Body of pancreas (tissue), 4 donors: ENCODE measurements at places on chromosomes 4 and X. TPM values are rescaled to one million over a fixed set of nuclear protein-coding genes. Genes with fewer than 3 reads are reported as not detected.

Gene RIBC1
- total RNA-seq = 0.52 TPM

Gene CYTL1
- total RNA-seq = 3.1 TPM

Gene ANTXR2
- 34.6 TPM for total RNA-seq

Gene TSPAN7
- total RNA-seq = 8.6 TPM

Gene PPARGC1A
- 44.8 TPM for total RNA-seq

Gene DKK2
- total RNA-seq = not detected

Gene ARL9
- not detected for total RNA-seq

Gene KIF4A
- not detected for total RNA-seq

- DNase-seq = no peak
Measured at GRCh38 chrX:72430405-72430968, 124.8 kb upstream of the CITED1 start.

DNA sequence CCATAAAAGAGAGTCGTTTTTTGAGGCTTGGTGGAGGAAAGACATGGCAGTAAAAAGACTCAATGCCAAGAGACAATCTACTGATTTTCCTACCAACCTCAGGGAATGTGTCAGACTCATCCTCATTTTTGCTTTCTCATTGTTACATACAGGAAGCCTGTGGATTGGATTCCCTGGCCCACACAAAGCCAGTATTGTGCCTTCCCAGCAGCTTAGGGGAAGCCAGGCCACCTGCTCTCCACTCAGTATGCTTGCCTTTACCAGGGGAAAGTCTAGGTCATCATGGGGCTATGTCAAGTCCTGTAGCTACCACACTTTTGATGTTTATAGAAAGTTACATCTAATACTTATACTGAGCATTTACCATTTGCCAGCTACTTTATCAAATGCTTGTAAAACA, 11.0 kb downstream of the BMX start:
- no peak for DNase-seq

DNA sequence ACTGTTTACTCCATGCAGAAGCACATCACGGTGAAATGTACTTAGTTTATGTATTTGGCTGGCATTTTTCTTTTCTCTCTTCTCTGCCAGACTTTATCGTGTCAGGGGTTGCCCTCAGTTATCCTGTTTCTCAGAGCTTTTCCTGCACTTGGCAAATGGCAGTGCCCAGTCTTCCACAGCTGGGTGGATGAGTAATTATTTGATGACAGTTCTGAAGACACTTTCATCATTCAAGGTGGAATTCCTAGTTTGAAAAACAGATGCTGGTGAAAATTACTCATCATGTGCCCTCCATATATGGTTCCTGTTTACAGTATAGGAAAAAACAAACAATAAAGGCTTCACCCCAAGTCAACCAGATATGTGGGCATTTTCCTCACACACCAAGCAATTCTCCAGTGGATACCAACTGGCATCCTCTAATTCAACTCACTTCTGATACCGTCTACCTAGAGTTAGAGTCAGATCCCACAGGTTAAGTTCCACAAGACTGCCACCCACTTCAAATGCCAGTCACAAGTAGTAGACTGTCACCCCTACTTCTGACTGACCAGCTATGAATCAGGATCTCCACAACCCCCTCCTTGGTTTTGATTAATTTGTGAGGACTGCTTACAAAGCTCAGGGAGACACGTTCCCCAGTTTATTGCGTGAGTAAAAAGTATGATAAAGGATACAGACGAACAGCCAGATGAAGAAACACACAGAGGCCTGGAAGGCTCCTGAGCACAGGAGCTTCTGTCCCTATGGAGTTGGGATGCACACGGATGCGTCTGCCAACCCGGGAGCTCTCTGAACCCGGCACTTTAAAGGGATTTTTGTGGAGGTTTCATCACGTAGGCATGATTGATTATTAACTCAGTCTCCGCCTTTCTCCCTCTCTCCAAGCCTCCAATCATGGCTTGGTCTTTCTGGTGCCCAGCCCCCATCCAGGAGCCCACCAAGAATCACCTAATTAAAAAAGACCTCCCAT, 72.9 kb downstream of the CLDN34 start:
- no peak for DNase-seq

- DNase-seq = no peak
Measured at GRCh38 chr4:24065974-24066373, 176.1 kb upstream of the PPARGC1A start.

- no peak for DNase-seq
Measured at GRCh38 chr4:140070366-140070765, 83.6 kb downstream of the MAML3 start.

DNA sequence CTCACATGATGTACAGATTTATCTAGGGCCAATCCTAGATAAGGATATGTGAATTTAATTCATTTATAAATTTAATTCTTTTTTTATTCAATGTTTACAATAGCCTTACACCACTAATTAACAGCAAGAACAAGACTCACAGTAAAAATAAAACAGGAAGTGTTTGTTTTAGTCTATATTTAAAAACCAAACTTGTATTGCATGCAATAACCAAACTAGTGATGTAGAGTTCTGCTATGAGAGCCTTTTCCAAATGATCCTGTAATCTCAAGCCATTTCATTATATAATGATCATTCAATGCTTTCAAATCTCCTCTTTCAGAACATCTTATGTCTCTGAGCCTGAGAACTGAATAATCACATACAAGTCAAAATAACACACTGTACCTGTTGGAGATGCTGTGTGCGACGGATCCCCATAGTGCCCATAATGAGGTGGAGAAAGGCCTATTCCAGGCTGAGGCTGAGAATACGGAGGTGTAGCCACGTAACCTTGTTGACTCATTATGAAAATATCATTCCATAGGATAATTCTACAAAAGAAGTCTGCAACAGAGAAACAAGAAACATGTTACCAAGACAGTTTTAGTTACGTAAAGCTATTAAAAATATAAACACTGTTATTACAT, 2.6 kb downstream of the SEC24D start:
- no peak for DNase-seq

GRCh38 chr4:116358633-116359222, 726.6 kb downstream of the TRAM1L1 start:
- peak; percentile 84 for DNase-seq

DNA sequence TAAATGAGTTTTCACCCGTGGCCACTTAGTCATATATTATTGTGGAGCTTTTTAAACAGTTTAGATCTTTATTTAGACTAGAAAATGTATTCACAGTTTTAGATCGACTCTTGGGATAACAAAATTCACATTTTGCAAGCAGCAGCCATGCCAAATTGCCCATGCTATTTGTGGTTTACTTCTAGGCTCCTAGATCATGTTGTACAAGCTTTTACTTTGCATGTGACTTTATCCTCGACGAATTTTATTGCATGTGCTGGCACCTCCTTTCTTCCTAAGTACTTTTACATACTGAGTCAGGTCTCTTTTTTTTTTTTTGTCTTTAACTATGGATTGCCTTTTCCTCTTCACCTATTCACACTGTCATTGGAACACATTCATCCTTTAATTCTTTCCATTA, 23.2 kb downstream of the BBS12 start:
- no peak for DNase-seq

- DNase-seq = no peak
Measured at GRCh38 chrX:138034136-138034535, 468.2 kb downstream of the ZIC3 start.

GRCh38 chrX:47189906-47190305, 3.7 kb upstream of the UBA1 start:
- no peak for DNase-seq

DNA sequence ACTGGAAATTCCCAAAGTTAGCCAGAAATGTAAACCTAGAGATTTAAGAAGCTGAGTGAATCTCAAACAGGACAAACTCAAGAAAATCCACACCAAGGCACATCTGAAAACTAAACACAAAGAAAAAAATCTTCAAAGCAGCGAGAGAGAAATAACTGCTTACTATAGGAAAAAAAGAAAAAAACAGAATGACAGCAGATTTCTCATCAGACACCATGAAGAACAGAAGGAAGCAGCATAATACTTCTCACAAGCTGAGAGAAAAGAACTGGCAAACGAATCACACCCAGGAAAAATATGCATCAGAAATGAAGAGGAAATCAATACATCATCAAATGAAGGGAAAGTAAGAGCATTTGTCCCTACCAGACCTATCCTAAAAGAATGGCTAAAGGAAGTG, 236.3 kb upstream of the ADAMTS3 start:
- no peak for DNase-seq

DNA sequence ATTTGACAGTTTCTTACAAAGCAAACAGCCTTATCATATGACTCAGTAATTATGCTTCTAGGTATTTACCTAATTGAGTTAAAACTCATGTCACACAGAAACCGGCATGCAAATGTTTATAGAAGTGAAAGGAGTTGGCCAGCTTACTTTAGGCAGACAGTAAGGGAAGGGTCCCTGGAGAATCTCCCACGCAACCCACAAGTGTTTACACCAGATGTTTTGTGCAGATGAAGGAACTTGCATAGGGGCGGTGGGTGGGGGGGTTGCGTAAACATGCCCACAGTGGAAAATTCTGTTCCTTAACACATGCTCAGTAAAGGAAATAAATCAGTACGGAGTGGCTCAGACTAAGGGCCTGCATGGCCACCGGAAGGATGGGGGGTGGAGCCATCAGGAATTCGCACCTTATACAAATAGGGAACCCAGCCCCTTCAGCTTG, 330.5 kb upstream of the AADAT start:
- DNase-seq = no peak

DNA sequence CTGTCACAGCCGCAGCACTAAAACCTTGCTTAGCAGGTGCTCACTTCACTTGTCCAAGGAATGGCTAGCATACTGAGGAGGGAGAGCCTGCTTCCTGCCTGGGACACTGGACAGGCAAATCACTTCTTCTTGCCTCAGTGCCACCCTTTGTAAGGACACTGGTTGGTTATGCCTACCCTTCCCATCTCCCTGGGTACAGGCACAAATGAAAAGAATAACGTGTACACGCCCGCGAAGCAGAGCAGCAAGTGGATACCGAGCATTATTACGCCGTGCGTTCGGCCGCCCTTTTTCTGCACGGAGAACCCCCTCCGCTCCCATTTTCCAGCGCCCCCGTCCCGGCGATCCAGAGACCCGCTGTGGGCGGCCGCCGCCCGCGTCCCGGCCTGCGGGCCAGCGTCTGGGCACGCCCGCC, 338 bp upstream of the KLHL2 start:
- DNase-seq = peak; percentile 29

GRCh38 chrX:115624916-115625315, 63.9 kb downstream of the PLS3 start:
- DNase-seq = no peak

DNA sequence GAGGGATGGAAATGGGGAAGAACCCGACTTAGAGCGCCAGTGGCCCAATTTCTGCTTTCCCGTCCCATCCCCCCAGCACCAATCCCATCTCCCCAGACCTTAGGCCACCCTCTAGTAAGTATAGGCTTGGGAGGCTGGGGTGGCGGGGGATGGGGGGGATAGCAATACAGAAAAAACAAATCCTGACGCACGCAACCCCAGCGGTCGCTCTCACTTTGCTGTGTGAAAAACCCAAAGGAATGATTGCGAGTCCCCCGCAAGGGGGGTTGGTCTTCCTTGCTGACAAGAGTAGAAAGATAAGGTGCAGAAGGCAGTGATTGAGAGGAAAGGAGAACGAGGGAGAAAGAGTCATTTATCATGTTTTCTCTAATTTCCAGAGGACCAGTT, 863 bp downstream of the CPE start:
- peak; percentile 30 for DNase-seq

GRCh38 chr4:182062936-182063335, 180.3 kb upstream of the TENM3 start:
- no peak for DNase-seq

- no peak for DNase-seq
Measured at GRCh38 chrX:20906571-20906970, 467.6 kb upstream of the CNKSR2 start.

GRCh38 chr4:119835613-119835910, 207.0 kb upstream of the PDE5A start:
- DNase-seq = no peak

DNA sequence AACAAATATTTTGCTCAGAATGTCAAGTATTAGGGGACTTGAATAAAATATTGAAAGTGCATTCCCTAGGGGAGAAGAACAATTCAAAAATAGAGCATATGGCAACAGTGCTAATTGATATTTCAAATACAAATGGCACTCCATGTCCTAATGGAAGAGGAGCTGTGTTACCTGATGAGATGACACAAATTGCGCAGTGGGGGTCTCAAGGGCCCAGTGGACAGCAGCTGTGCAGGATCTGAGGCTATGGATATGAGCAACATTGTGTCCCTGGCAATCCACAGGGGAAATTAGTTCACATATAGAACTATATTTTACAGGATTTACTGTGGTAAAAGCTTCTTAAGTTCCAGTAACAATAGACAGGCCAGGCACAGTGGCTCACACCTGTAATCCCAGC, 17.4 kb upstream of the USP46 start:
- no peak for DNase-seq

DNA sequence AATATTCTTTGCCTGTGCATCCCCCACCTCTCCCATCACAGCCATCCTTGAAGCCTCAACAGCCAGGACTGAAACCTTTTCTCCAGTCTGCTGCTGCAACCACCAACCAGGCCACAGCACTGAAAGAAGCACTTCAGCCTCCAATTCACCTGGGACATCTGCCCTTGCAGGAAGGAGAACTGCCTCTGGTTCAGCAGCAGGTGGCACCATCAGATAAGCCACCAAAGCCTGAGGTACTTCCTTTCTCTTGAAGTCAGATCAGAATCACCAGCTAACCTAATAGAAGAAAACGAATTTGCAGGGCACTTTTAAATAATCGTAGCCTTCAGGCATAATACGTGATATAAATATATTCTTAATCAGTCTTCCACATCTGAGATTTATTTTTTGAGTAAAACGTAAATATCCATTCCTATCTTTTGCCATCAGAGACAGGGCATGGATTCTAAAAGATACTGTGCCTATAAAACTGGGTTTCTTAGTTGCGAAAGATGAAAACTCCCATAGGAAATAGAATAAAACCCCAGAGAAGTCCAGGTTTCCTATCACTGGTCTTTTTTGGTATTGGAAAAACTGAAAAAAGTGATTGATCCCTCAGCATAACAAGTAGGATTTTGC, 9.5 kb downstream of the AMBN start:
- peak; percentile 62 for DNase-seq

GRCh38 chr4:139555705-139556070, 331 bp downstream of the SETD7 start:
- DNase-seq = peak; percentile 62

DNA sequence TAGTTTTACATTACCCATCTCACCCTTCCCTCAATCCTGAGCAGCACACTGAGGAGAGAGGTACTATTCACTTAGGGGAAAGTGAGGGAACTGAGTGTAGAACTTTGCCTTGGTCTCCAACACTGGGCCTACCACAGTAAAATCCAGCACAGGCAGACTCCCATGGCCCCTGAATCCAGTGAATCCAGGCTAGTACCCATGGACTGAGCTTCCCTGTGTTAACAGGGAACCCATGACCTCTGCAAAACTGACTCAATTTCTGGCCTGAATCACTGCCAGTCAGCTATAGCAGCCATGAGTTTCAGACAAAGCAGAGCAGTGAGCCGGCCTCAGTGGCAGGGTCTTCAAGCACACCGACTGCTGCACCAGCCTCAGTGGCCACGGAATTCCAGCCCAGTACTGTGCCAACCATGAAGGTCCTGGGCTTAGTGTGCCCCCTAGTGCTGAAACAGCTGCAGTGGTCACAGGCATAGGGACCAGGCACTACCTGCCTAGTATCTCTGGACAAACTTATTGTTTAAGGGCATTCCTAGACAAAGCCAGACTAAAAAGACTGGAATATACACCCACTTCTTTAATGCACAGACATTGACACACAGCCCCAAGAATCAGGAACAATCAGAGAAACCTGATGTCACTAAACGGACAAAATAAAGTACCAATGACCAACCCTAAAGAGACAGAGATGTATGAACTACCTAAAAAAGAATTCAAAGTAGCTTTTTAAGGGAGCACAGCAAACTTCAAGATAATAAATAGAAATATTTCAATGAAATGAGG, 127.4 kb upstream of the RPL34 start:
- no peak for DNase-seq

GRCh38 chr4:169270810-169271691, at the start of gene SH3RF1:
SH3RF1 (minus strand) TSS chr4:169270956; CDS start chr4:169269212, 1,744 bp downstream.
- peak; percentile 88 for DNase-seq
